ENCODE measurements at places on chromosomes 4 and X. TPM values are rescaled to one million over a fixed set of nuclear protein-coding genes. Genes with fewer than 3 reads are reported as not detected.

DNA sequence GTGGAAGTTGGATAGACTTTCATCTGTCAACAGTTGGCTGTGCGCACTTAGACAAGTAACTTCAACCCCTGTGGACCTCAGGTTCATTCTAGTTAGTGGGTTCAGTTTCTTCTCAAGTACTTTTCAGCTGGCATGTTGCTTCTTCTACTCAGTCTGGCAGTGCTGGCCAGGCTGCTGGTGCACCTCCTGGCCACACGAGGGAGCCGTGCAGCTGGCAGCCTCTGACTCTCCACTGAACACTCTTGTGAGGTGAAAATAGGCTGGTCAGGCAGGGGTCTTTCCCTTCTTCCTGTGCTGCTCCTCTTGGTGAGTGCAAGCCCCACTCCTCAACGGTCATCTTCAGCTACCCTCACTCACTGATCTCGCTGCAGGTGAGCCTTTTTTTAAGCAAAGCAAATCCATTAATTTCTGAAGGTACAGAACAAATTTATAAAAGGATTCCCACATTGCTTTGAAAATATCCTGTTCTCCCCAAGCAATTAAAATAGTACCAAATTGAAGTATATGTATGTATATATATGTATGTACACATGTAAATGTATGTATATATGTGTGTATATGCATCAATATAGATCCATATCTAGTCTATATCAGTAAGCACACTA lies 30.6 kb downstream of the LONRF3 start:
- H3K27me3 ChIP-seq, result peaks cover 2% of the 10 kb centered on the region
- no peak overlapping the region for H3K27ac ChIP-seq
- no peak overlapping the region for H3K4me3 ChIP-seq
- no peaks in the 10 kb centered on the region for H3K4me1 ChIP-seq
- no peaks in the 10 kb centered on the region for H3K36me3 ChIP-seq
- DNase-seq, result peak; percentile 38

The PAGE1 gene
- total RNA-seq, result not detected

DNA sequence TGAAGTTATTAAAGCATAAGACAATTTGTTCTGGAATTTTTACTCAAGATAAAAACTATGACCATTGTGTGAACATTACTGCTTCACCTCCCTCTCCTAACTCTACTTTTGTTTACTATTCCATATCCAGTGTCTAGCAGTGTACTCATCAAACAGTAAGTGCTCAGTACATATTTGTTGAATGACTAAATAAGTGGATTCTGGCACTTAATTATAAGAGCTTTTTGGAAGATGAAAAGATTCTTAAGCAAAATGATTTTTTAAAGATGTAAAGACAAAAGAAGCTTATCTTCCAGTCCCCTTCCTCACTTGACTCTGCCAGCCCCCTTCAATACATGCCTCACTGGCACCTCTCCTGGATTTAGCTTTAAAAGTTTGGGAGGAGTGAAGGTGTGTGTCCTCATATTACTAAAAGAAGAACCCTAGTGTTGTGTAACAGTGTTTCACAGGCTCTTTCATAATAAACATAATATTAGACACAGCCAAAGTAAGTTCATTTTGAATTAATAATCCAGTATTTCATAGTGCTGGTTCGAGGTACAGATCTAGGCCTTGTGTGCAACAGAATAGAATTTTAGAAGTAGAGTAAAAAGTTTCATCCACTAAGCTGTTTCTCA lies 53.0 kb downstream of the GAB1 start:
- peaks cover 6% of the 10 kb centered on the region for H3K4me1 ChIP-seq
- no peak overlapping the region for H3K27ac ChIP-seq
- no peak for DNase-seq
- H3K27me3 ChIP-seq, result no peaks in the 10 kb centered on the region
- no peak overlapping the region for H3K4me3 ChIP-seq

- no peaks in the 10 kb centered on the region for H3K4me1 ChIP-seq
- H3K27me3 ChIP-seq, result no peaks in the 10 kb centered on the region
- no peak overlapping the region for H3K27ac ChIP-seq
- no peak overlapping the region for H3K4me3 ChIP-seq
These were observed 292.4 kb downstream of the SLC7A11 start for GRCh38 chr4:137949746-137950145.

DNA sequence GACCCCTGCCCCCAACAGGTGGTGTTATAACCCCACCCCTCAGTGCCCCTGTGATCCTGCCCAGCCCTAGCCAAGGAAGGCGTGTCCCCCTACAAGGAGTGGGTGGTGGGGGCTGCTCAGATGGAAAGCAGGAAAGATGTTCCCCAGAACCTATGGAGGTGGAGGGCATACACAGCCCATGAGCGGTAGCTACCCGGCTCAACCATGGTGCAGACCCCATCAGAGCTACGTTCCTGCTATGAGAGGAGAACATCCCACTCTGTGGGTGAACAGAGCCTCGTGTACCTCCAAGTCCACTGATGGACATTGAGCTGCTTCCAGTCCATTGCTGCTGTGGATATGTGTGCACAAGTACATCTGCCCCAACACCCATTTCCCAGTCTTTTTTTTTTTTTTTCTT lies 71.1 kb downstream of the SHOX start:
- no peaks in the 10 kb centered on the region for H3K4me1 ChIP-seq
- DNase-seq, result no peak
- no peaks in the 10 kb centered on the region for H3K36me3 ChIP-seq
- no peak overlapping the region for H3K27ac ChIP-seq

The CHRDL1 gene
- total RNA-seq, result 18.3 TPM

DNA sequence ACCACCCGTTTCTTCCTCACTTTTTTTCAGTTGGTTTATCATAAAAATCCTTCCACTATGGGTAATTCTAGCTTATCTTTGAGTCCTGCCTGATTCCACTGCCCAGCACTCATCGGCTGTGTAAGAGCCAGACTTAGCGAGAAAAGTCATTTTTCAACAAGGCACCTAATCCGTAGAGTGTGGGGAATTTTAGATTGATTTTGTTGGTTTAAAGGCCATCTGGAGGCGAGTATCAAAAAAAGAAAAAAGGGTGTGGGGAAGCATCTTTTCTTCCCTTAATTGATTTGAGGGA lies 134.4 kb downstream of the TET2 start:
- DNase-seq, result no peak
- H3K4me1 ChIP-seq, result no peaks in the 10 kb centered on the region
- H3K27ac ChIP-seq, result no peak overlapping the region
- H3K4me3 ChIP-seq, result no peak overlapping the region

- DNase-seq, result no peak
- no peaks in the 10 kb centered on the region for H3K27me3 ChIP-seq
- no peaks in the 10 kb centered on the region for H3K4me1 ChIP-seq
- H3K36me3 ChIP-seq, result no peaks in the 10 kb centered on the region
- H3K27ac ChIP-seq, result no peak overlapping the region
- H3K4me3 ChIP-seq, result no peak overlapping the region
These were observed 38.1 kb downstream of the ABLIM2 start for GRCh38 chr4:8120501-8120900.

- no peaks in the 10 kb centered on the region for H3K36me3 ChIP-seq
- H3K27me3 ChIP-seq, result no peaks in the 10 kb centered on the region
- H3K27ac ChIP-seq, result no peak overlapping the region
- H3K4me1 ChIP-seq, result no peaks in the 10 kb centered on the region
These were observed 279.8 kb upstream of the FRG1 start for GRCh38 chr4:189660722-189661360.

The NSG1 gene
- total RNA-seq, result 5.9 TPM

DNA sequence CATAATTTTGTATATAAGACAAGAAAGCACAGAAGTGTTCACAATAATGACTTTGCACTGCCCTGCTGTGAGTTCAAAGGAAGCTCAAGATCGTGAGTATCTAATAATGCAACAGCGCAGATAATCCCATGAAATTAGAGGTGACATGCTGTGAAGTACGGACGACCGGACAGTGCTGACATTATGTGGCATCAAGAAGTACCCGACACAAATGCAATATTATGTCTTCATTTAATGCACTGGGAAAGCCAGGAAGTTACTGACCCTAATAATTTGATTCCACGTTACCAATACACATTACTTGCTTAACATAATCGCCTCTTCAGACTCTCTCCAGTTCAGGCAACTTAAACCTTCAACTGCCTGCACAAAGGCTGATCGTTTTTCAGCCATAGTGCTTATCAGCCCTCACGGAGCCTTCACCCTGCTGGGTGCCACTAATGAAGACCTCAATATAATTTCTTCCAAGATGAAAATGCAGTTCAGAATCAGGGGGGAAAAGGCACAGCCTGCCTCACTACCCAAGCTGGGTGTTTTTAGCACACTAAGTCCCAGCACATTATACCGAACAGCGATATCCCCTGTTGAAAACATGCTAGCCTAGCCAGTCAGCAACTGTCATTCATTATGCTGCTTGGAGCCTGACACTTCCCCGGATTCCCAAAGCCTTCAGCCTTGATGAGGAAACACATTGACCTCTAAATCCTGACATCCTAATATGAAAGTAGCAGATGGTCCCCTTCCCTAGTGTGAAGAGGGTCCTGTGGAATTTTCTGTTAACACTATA lies 56.1 kb downstream of the SLC7A11 start:
- no peaks in the 10 kb centered on the region for H3K27me3 ChIP-seq
- no peaks in the 10 kb centered on the region for H3K36me3 ChIP-seq
- no peak overlapping the region for H3K27ac ChIP-seq
- H3K4me3 ChIP-seq, result no peak overlapping the region

- no peaks in the 10 kb centered on the region for H3K4me1 ChIP-seq
- H3K4me3 ChIP-seq, result no peak overlapping the region
- no peak overlapping the region for H3K27ac ChIP-seq
- H3K27me3 ChIP-seq, result no peaks in the 10 kb centered on the region
- peaks cover 6% of the 10 kb centered on the region for H3K36me3 ChIP-seq
These were observed 4.4 kb downstream of the MSMO1 start for GRCh38 chr4:165331823-165332222.

DNA sequence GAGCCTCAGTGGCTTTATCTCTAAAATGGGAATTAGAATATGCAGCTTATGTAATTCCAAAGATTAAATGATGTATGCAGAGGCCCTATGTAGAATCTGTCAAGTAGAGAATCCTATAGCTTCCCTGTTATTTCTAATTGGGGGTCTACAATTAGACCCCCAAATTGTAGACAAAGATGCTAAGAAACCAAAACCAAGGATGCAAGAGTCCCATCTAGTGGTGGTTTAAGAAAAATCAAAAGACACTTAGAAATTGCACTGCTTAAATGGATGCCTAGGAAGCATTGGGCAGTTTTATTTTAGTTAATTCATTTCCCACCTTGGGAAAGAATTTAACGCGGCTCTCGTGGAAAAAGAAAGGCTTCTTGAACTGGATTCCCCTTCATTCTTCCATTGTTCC lies 115.2 kb downstream of the GABRA2 start:
- H3K4me1 ChIP-seq, result no peaks in the 10 kb centered on the region
- no peak for DNase-seq
- H3K36me3 ChIP-seq, result no peaks in the 10 kb centered on the region

The KLHL15 gene
- 4.0 TPM for total RNA-seq

DNA sequence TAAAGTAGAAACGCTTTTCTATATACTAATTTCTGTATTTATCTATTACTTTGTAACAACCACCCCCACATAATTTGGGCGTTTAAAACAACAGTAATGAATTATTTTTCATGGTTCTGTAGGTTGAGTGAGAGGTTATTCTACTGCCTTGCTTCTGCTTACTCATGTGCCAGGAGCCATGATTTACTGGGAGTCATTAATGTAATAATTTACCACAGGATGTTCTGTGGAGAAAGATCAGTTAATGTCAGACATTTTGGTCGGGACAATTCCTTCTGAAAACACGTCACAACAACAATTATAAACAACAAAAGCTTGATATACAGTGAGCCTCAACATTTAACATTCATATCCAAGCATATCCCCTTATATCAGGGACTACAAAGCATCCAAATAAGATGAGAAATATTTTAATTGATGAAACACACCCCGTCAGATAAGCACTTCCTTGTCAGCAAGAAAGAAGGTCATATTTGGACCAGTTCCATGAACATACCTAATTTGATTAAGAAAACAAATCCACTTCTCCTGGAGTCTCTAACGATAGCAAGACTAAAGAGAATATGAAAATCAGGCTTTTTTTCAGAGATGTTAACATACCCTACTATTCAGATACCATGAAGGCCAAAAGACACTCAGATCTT lies 238.5 kb downstream of the PRDM5 start:
- H3K4me1 ChIP-seq, result no peaks in the 10 kb centered on the region
- H3K4me3 ChIP-seq, result no peak overlapping the region
- no peaks in the 10 kb centered on the region for H3K36me3 ChIP-seq
- DNase-seq, result no peak

DNA sequence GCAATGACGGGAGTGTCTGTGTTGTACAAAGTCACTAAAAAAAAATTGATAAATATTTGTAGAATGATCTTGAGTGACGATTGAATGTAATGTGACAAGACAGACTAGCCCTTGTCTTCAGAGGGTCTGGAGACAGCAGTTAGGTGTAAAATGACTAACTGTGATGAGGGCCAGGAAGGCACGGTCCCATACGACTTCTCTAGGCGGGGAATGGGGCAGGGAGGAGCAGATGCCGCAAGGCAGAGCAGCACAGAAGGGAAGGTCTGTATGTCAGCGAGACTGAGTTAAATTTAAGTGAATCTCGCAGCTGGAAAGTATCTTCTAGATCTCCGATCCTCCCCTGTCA lies 405 bp downstream of the CENPE start:
- no peaks in the 10 kb centered on the region for H3K27me3 ChIP-seq
- H3K4me1 ChIP-seq, result no peaks in the 10 kb centered on the region
- no peak for DNase-seq

The UGT2A3 gene
- 135 TPM for total RNA-seq

- no peaks in the 10 kb centered on the region for H3K27me3 ChIP-seq
- no peak overlapping the region for H3K4me3 ChIP-seq
- H3K27ac ChIP-seq, result no peak overlapping the region
- no peaks in the 10 kb centered on the region for H3K36me3 ChIP-seq
- no peaks in the 10 kb centered on the region for H3K4me1 ChIP-seq
These were observed 49.5 kb downstream of the DCLK2 start for GRCh38 chr4:150127757-150128156.

DNA sequence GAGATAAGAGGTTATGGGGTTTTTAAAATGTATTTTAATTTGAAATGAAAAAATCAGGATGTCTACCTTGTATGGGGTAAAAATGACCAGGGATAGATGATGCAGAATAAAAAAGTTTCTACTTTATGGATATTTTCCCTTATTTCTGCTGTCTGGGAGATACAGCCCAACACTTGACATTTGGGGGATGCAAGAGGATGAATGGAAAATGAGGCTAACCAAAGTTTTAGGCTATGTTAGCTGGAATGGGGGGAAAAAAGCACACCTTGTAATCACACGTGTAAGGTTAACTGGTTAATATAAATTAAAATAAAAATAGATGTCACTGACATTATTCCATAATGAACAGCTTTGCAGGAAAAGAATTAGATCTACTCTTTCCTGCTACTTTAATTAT lies 1.1 kb downstream of the PRDM8 start:
- DNase-seq, result no peak
- peaks cover 23% of the 10 kb centered on the region for H3K27me3 ChIP-seq
- no peak overlapping the region for H3K4me3 ChIP-seq

DNA sequence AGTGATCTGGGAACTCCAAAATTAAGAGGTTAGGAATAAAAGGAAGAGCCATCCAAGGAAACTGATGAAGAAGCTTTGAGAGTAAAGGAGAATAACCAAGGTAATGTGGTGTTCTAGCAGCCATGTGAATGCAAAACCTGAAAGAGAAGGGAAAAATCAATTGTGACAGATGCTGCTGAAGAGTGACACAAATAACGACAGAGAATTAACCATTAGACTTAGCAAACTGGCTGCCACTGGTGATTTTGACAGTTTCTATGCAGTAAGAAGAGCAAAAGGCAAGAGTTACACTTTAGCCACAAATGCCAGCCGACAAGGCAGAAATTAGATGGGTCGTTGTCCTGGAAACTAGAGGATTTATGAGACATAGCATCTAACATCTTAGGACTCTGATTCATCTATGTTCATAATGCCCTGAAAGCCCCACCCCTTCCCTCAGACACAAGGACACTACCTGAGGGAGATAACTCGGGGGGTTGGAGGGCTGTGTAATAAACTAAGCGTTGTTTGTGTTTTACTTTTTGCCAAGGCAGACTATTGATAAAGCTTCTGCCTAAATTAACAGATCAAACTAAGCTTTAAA lies 13.0 kb upstream of the TMEM144 start:
- no peaks in the 10 kb centered on the region for H3K36me3 ChIP-seq
- DNase-seq, result no peak
- H3K27ac ChIP-seq, result no peak overlapping the region
- H3K4me1 ChIP-seq, result no peaks in the 10 kb centered on the region
